T1000 (cell line): ENCODE measurements at places on chromosomes 7 and 10.

DNA sequence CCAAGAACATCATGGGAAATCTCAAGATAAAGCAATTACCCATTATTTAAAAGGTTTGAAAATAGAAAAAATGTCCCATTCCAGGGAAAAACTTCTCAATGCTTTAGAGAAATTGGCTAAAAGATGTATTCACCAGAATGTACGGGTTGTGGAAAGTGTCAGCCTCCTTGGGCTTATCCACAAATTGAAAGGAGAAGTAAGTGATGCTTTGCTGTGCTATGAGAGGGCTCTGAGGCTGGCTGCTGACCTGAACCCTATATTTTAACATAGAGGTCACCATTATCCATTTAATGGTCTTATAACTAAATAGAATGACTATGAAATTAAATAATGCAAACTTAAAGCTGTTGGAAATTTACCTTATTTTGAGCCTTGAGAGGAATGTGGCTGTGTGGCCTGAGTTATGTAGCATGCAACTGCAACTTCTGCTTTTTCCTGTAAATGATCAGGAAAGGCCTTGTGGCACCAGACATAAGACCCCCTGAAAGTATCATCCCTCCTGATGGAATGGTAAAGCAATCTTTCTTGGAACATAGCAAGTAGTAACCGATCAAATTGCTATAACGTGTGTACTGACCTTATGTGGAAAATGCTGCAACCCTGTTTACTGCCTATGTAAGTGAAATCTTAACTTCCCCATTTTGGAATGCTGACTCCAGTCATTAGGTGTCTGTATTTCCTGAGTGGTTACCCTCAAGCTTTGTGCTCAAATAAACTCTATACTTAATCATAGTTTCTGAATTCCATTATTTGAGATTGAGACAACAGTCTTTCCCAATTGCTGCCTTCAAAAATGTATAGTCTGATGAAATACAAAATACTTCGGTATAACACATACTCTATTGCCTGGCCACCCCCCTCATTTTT, 6.9 kb downstream of the IFIT1B start:
- no peak for DNase-seq

- no peak for DNase-seq
Measured at GRCh38 chr10:63331586-63331985, 134.2 kb downstream of the JMJD1C start.

DNA sequence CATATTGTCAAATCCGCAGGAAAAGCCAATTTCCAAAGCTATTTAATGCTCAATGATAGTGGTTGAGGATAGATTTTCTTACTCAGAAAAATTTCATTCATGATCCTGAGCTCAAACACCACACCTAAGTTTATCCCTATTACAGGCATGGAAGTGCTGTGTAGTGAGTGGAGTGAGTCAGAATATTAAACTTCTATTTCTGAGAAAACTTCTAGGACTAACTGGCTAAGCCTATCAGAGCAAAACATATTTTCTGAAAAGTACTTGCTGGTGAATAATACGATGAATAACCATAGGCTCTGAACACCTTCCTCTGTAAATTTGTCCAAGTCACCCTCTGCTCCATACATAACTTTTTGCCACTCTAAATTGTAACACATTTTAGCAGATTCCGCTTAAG, 221.5 kb downstream of the SUGCT start:
- no peak for DNase-seq

DNA sequence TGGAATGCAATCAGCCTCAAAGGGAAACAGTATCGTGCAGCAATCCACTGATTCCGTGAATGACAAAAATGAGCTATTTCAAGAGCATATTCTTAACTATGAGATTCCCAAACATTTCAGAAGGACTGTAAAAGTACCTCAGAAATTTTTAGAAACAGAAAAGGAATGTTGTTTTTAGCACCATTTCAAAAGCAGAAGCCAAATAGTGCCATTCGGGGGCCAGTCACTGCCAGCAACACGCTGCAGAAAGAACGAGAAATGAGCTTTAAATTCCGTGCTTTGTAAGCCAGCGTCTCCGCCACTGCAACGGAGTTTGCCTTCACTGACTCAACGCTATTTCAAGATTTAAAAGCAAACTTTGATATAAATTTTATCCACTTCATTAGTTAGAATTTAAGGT, 6.3 kb downstream of the NUDT5 start:
- no peak for DNase-seq

DNA sequence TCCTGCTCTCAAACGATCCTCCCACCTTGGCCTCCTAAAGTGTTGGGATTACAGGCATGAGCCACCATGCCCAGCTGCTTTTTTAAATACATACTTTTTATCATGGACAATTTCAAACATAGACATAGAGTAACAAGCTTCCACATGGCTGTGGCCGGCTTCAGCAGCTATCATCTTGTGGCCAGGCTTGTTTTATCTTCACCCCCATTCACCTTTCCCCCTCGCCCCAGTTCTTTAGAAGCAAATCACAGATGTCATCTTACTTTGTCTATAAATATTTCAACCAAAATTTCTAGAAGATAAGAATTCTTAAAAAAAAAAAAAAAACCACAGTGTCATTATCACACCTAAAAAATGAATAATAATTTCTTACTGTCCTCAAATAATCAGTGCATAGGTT, 5.9 kb downstream of the FOXK1 start:
- no peak for DNase-seq

- DNase-seq: no peak
Measured at GRCh38 chr7:159119851-159120539, 24.7 kb downstream of the VIPR2 start.

GRCh38 chr10:116171505-116171904, 101.5 kb downstream of the GFRA1 start:
- peak; percentile 4 for DNase-seq

DNA sequence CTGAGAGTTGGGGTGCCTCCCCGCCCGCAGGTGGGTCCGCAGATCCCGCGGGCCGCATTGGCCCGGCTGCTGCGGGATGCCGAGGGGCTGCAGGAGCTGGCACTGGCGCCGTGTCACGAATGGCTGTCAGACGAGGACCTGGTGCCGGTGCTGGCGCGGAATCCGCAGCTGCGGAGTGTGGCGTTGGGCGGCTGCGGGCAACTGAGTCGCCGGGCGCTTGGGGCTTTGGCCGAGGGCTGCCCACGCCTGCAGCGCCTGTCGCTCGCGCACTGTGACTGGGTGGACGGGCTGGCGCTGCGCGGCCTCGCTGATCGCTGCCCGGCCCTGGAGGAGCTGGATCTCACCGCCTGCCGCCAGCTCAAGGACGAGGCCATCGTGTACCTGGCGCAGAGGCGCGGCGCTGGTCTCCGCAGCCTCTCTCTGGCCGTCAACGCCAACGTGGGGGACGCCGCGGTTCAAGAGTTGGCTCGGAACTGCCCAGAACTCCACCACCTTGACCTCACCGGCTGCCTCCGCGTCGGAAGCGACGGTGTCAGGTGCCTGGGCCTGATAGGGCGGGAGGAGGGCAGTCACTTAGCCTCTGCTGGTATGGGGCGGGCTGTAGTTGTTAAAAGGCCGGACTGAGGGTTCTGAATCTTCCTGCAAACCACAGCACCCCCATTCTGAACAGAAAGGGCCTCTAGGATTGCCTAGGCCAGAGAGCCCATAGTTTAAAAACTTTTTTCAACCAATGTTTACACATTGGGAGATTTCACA, 1.3 kb downstream of the FBXL15 start:
- DNase-seq: no peak

GRCh38 chr10:77361831-77362230, 275.8 kb downstream of the KCNMA1 start:
- DNase-seq: no peak

- DNase-seq: no peak
Measured at GRCh38 chr7:102874166-102874829, 38.5 kb upstream of the LRRC17 start.

- DNase-seq: no peak
Measured at GRCh38 chr7:79781716-79782115, 328.2 kb upstream of the MAGI2 start.
